HTR-8/SVneo (cell line): ENCODE measurements at places on chromosomes 16 and 17.

- DNase-seq, result no peak
Measured at GRCh38 chr17:2680961-2681360, 30.6 kb downstream of the CLUH start.

DNA sequence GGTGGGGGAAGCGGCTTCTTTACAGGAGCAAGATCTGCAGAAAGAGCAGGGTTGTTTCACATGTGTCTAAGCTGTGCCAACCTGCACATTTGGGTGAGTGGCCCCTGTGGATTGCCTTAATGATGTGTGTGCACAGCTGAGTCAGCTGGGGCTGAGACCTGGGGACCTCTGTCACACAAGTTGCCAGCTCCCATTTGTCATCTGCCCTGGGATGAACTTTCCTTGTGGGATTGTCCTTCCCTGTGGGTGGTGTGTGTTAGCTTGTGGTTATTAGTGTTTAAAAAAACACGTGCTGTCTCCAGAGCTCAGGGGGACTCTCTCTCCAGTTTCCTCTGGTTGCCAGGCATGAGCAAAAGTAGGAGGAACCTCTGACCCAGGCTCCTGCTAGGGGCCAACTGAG is 400.5 kb upstream of the CCL2 start:
- DNase-seq, result no peak

DNA sequence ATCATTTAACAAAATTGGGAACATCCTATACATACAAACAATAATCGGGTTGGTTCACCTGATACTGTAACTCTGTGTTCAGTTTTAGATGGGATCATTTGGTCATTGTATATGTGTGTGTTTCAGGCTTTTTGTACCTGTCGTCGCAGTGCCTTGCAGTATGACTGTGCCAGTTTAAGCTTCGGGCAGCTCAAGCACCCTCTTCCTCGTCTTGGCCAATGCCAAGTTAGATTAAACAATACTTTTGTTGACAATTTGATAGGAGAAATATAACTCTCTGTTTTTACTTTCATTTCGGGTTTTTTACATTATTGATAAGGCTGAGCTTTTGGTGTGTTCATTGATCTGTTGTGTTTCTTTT is 37.0 kb upstream of the ARHGAP17 start:
- no peak for DNase-seq

DNA sequence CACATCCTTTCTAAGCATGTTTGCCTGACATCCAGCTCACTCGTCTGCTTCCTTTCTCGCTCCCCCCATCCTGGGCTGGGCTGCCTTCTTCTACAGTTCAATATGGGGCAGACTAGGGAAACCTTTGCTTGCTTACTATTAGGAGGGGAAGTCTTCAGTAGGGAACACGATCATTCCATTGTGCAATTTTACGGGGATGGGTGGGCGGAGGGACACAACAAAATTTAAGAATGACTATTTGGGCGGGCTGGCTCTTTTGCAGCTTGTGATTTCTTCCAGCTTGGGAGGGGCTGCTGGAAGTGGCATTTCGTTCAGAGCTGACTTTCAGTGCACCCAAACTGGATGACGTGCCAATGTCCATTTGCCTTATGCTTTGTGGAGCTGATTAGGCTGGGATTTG is 25.4 kb downstream of the PCTP start:
- DNase-seq, result no peak

DNA sequence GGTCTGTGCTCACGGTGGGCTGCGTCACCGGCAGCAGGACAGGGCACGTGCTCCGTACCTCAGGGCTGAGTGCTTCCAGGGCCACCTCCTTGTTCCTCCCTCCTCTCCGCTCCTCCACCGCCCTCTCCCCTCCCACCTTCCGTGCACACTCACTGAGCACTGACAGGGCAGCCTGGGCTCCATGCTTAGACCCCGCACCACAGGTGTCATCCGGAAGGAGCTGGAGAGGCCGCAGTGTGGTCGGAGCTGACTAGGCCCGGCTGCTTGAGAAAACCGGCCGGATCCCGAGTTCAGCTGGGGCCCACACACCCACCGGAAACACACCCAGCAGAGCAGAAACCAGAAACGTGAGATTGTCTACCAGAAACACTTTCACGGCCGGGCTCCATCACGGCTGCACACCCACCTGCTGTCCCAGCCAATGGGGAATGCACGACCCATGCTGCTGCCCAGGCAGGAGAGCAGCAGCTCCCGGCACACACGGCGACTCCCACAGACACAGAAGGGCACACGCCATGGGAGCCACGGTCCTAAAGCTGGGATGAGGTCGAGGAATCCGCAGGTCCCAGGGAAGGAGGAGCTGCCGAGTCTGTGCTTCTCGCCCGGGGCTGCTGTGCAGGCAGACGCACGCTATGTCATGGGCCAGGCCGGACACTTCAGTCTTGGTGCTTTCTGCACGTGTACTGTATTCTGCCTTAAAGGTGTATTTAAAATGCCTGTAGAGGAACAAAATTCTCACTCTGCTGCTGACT is 55.0 kb upstream of the ZNF469 start:
- DNase-seq, result no peak

- DNase-seq, result no peak
Measured at GRCh38 chr16:3458852-3459361, 15.4 kb downstream of the NAA60 start.

- DNase-seq, result peak; percentile 59
Measured at GRCh38 chr17:21129023-21129681, 2.4 kb downstream of the DHRS7B start.

GRCh38 chr16:87201052-87201451 is 116.1 kb downstream of the C16orf95 start:
- peak; percentile 84 for DNase-seq

- DNase-seq, result no peak
Measured at GRCh38 chr17:75835654-75835987, 8.6 kb downstream of the UNC13D start.

DNA sequence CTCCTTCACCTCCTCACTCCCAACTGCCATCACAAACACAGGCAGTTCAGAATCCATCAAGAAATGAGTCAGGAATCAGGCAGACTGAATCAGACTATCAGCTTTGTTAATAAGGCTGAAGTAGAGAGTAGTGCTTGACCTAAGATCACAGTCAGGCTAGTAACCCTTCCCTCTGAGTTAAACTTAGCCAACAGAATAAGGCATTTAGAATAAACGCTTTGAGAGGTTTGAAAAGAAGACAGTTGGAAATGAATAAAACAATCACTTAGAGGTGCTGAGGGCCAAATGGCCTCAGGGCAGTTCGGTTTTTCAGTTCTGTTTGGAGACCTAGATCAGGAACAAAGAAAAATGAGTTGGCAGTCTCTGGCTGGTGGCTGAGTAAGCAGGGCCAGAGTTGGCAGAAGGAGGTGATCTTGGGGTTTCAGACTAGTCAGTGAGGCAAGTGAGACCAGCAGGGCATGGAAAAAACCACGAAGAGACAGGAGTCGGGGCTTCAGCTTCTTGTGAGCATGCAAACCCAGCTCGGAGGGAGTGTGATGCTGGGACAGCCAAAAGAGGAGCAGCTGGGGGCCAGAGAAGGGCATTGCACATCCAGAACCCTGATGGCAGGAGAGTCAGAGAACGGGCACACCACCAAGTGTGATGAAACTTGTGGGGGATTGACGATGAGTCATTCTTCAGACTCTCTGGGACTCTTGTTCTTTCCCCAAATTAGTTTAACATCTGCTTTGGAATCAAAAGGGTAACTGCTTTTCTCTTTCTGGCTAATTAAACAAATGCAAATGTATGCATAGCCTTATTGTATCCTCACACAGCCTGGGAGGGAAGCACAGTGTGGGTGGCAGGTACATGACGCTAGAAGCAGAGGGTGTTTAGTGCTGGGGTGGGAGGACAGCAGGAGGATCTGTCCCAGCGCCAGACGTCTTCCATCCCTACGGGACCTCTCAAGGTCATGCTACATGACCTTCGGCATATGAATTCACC is 54.8 kb downstream of the SPECC1 start:
- DNase-seq, result peak; percentile 63

GRCh38 chr16:77949445-77949844 is 72.9 kb upstream of the CLEC3A start:
- no peak for DNase-seq

DNA sequence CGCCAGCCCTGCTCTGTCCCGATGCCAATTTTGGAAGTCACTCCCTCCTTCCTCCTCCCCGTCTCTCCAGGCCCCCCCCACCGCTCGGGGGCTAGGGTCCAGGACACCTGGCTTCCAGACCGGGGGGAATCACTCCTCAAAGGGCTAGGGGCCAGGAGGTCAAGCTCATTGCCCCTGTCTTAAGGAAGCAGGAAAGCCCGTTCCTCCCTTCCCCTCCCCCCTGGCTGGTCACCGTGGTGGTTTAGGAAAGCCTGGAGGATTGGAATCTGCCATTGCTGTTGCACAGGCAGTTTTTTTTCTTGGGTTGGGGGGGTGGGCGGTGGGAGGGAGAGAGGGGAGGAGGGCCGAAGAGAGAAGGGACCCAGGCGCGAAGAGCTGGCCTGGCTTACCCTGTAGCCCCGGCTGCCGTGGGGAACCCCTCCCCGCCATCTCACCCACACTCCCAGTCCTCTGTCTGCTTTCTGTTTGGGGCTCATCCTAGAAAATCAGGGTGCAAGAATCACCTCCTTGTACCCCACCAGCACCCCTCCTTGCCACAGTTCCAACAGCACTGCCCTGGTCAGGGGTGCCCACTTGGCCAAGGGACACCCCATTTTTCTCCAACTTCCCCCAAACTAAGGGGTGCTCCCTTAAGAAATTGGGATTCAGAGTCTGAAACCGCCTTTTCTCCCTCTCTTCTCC is 2.9 kb upstream of the BCL6B start:
- no peak for DNase-seq

DNA sequence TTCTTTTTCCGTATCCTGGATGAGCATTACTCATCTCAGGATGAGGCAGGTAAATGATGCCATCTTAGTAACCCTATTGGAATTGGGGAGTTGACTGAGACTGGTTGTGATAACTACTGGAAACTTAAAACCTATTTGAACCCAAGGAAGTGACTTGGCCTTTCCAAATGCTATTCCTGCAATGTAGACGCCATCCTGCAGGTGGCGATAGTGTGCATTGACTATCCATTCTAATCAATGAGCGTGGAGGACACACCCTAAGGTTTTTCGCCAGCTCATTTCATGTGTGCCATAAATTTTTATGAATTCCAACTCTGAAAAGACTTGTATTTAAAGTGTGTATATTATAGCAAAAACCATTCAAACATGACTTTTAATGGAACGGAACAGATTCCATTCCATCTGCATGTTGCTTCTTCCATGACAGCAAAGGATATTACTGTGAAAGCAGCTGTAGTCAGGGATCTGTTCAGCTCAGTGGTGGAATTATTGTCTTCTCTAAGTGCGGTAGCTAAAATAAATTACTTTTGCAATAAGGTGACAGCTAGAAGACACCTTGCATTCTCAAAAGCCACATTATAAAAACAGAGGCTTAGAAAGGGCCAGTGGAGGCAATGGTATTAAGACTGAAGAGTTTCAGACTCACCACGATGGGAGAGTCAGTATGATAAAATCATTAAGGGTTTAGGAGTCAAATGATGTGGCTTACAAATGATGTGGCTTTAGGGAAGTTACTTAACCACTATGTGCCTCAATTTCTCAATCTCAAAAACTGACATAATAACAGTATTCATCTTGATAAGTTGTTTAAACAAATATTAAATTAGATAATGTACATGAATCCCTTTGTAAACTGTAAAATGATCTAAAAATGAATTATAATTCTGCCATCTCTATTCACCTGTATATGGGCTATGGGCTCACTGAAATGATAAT is 55.5 kb downstream of the SYT17 start:
- DNase-seq, result no peak

DNA sequence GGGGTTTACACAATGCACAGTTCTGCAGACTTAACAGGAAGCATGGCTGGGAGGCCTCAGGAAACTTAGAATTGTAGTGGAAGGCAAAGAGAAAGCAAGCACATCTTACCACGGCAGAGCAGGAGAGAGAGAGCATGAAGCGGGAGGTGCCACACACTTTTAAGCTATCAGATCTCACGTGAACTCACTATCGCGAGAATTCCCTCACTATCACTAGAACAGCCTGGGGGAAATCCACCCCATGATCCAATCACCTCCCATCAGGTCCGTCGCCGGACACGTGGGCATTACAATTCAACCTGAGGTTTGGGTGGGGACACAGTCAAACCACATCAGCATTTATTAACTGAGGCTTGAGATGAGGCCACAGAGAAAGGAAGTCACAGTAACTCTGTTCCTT is 326.7 kb downstream of the C16orf95 start:
- DNase-seq, result no peak

GRCh38 chr16:8295513-8296237 is 294.6 kb downstream of the TMEM114 start:
- no peak for DNase-seq

GRCh38 chr16:73616770-73617169 is 568.8 kb upstream of the ZFHX3 start:
- no peak for DNase-seq

- no peak for DNase-seq
Measured at GRCh38 chr17:40110026-40110845, 9.8 kb upstream of the NR1D1 start.

DNA sequence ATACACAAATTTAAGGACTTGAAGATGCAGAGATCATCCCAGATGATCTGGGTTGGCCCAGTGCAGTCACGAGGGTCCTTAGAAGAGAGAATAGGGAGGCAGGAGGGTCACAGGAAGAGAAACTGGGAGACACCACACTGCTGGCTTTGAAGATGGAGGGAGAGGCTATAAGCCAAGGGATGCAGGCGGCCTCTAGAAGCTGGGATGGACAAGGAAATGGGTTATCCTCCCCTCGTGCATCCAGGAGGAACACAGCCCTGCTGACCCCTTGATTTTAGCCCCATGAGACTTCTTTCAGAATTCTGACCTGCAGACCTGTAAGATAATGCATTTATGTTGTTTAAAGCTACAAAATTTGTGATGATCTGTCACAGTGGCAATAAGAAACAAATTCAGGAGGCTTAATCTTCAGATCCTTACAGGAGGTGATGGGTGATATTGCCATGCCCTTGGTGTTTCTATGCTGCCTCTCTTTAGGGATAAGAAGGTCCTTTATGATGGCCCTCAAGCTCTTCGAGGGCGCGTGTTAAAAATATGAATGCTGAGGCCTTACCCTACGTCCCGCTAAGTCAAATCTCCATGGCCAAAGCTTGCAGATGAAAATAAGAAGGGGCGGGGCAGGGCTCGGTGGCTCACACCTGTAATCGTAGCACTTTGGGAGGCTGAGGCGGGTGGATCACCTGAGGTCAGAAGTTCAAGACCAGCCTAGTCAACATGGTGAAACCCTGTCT is 1.5 kb upstream of the PRM2 start:
- no peak for DNase-seq

- DNase-seq, result no peak
Measured at GRCh38 chr16:85935391-85935973, 36.5 kb downstream of the IRF8 start.
